Activated CD4-positive, alpha-beta T cell treated with anti-CD3 and anti-CD28 coated beads, Interleukin-2, amount 50 U/mL, for 24 hours (primary cell): ENCODE measurements at places on chromosomes 3 and 15.

- no peak for DNase-seq
Measured at GRCh38 chr15:73571346-73571745, 61.8 kb downstream of the NPTN start.

DNA sequence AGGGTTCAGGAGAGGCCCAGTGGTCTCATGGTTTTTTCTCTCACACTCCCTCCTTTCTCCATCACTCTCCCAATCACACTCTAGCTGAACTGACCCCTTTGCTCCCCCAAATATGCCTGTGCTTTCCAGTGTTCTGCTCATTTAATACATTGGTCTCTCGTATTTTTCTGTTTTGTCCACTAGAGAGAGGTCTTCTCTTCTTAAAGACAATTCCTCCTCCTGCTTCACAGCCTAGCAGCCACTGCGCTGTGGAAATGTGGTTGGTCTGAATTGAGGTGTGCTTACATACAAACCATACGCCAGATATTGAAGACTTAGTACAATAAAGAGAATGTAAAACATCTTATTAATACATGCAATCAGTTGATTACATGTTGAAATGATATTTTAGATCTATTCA lies 60.6 kb upstream of the XCR1 start:
- DNase-seq: no peak

- no peak for DNase-seq
Measured at GRCh38 chr3:98188545-98188944, 22.0 kb downstream of the OR5H15 start.

- no peak for DNase-seq
Measured at GRCh38 chr15:51382787-51383186, 41.3 kb downstream of the GLDN start.

- DNase-seq: no peak
Measured at GRCh38 chr15:58454950-58455401, 23.2 kb downstream of the LIPC start.

- DNase-seq: no peak
Measured at GRCh38 chr3:160554980-160555379, 10.4 kb downstream of the KPNA4 start.

DNA sequence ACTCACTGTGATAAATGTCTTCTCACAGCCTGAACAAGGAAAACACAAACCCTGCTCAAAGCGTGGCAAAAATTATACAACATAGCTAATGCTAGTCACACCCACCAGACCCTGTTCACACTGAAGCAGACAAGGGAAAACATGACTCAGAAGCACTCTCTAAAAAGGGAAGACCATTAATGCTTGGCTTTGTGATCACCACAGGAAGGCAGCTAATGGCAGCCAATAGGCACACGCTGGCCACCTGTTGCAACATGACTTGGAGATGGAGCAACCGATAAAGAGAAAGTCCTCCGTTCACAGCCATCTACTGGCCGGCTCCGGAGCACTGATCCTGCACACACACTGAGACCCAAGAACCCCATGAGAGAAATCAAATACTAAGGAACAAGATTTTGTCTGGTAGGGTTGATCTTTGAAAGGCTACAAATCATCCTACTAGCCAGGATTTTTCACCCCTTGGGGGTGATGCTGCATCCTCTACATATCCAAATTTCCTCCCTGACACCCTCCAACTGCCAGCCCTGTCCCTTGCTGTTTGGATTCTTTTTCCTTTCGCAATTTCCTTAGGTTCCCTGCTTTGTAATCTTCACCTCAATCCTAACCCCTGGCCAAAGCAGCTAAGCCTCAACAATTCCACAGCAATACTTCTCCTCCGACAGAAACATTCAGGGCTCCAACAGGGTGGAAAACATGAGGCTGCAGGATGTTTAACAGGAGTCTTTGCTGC lies 3.2 kb downstream of the ZXDC start:
- no peak for DNase-seq

DNA sequence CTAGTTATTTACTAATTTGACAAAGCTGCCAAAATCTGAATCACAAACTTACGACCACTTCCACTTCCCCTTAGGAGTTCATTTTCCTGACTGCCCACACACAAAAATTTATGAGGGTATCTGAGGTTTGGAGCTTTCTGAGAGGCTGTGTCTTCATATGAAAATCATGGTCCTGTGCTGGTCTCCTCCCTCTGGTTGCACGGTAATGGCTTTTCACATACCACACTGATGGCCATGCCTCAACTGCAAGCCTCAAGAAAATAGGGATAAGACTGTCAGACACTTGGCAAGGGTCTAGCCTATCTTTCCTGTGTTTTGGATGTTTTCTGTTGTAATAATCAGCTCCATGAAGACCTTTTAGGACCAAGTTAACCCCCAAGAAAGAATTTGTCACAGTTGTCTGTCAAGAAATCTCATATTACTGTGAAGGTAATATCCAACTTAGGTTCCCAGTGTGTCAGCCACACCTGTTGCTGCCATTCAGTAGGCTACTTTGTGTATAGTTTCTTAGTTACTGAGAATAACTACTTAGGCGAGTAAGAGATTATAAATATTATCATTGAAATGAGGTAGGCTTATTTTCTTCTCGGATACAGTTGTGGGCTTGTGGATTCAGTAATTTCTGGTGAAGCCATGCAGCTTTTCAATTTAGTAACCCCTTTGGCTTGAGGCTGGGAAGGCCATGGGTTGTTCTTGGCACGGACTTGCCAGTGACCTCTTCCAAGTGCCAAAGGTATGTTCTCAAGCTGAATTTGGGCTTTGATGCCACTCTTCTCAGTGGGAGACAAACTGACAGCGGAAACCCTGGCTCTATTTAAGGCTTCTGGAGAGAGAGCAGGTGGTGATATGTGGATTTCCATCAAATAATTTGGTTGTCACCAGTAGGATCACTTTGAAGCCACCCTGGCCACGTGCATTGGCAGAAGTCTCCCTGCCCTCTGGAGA lies 101.1 kb downstream of the RYR3 start:
- no peak for DNase-seq

DNA sequence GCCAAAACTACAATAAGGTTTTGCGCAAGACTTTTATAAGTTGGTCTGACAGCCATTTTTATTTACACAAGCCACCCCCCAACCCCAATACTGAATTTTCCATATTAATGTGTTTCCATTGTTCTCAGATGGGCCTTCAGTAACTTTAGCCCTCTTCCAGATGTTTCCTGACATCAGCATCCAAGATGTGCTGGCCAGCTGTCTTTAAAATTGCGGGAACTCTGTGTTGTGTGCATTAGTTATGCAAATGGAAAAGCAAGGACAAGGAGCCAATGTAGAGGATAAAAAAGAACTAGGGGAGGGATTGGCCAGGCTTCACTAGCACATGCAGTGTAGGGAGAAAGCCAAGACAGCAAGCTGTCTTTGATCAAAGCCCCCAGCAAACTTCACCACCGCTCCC lies 45.4 kb downstream of the COMMD2 start:
- DNase-seq: no peak

DNA sequence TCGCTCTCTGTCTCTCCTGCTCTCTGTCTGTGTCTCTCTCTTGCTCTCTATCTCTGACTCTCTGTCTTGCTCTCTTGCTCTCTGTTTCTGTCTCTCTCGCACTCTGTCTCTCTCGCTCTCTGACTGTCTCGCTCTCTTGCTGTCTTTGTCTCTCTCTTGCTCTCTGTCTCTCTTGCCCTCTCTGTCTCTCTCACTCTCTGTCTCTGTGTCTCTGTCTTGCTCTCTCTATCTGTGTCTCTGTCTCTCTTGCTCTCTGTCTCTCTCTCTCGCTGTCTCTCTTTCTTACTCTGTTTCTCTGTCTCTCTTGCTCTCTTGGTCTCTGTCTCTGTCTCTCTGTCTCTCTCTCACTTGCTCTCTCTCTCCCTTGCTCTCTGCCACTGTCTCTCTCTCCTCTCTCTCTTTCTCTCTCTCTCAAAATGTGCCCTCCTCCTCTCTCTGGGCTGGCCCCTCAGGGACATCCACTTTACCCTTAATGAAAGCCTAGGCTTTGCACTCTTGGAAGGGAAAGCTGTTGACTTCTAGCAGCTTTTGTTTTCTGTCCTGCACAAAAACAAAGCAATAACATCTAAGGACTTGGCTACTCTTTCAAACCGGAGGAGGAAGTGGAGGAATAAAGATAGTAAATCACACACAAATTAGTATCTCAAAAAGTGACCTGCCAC lies 73.9 kb upstream of the NR2E3 start:
- DNase-seq: no peak

GRCh38 chr3:160758929-160759577 lies 3.0 kb downstream of the PPM1L start:
- DNase-seq: no peak

DNA sequence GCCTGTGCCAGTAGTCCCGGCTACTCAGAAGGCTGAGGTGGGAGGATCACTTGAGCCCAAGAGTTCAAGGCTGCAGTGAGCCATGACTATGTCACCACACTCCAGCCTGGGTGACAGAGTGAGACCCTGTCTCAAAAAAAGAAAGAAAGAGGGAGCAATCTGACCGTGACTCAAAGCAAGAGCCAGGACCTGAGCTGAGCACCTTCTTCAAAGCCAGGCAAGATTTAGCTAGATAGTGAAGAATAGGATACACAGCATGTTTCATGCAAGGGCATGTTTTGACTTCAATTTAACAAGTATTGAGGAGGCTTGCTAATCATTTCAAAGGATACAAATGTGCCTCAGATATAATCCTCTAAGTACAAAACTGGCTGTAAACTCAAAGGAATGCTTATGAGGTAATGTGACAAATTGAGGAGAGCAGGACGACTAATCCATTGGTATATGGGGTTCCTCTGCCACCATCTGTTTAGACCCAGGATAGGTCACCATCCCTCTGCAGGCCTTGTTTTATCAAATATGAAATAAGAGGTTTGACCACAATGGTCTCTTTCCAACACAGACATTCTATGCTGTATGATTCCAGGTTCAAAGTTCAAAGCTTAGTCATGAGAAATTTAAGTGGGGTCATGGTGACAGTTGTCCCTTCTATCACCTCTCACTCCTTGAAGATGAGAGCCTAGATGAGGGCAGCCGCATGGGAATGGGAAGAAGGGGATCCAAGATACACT lies 33.2 kb downstream of the RAB27A start:
- DNase-seq: no peak

DNA sequence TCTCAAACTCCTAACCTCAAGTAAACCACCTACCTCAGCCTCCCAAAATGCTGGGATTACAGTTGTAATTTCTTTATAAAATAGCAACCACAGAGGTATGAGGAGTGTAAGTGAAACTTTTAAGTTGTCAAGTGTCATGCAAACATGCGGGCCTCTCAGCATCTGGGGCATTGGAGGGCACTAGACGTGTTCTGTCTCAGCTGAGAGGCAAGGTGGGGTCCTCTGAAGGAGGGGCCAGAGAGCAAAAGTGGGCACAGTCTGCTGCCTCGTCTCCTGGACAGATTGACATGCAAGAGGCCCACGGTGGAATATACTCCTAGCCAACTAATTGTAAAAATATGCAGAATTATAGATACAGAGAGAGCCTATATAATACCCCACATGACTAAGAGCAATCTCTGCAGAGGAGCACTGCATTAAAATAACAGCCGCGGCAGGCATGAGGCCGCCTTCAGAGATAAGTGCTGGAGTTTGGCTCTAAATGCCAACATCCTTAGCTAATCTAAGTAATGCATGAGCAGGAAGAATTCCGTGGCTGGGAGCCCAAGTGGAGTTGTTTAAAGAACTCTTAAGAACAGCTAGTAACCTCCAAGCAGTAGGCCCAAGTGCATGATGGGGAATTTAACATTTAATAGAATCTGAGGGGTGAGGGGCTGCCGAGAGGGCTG lies 87.8 kb upstream of the RNU6-1 start:
- DNase-seq: no peak

DNA sequence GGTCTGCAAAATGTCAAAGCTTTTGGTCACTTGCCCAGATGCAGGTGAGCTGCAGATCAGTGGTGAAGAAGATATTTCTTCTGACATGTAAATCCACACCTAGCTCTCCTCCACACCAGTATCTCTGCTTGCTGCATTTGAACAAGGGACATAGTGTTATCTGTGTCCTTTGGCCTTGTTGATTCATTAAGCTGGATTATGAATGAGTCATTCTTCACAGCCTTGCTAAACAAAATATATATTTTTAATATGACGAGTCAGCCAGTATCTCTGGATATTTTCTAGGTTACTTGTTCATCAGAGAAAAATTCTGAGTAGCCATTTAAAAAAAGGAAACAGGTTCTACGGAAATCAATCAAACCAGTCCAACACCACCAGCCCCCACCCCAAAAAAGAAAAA lies 190.6 kb upstream of the ADAMTS9 start:
- DNase-seq: no peak

DNA sequence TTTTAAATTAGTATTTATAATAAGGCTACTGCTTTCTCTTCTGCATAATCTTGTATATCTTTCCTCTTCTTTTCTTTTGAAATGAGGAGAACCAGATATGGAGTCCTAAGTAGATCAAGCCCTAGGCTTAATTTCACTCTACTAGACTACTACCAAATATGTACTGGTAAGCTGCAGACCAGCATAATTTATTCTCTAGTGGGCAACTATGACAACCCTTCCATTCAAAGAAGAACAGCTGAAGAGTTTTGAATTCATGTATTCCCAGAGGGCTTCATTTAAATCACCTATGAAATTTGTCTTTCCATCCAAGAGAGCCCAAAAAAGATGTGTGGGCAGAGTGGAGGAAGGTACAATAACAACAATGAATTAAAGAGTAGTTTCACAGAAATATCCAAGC lies 10.0 kb downstream of the RAD18 start:
- DNase-seq: no peak

DNA sequence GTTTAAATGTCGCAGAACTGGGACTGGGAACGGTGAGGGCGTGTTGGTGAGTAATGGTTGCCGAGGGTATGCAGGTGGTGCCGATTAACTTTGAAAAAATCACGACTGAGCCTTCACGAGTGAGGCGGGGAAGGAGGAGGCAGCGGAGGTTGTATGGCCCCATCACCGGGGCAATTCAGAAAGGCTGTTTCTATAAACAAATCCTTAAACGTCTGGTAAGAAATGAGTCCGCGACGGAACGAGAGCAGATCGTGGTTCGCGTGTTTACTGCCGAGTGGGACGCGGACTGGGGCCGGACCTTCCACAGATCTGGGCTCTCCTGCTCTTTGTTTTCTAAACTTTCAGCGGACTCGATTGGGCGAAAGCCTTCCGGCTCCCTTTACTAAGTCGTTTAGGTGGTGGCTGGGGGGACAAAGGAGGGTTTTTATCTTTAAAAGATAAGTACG lies 2.7 kb downstream of the IGF1R start:
- no peak for DNase-seq

GRCh38 chr3:42853739-42854302 lies 21.9 kb downstream of the CYP8B1 start:
- DNase-seq: no peak

DNA sequence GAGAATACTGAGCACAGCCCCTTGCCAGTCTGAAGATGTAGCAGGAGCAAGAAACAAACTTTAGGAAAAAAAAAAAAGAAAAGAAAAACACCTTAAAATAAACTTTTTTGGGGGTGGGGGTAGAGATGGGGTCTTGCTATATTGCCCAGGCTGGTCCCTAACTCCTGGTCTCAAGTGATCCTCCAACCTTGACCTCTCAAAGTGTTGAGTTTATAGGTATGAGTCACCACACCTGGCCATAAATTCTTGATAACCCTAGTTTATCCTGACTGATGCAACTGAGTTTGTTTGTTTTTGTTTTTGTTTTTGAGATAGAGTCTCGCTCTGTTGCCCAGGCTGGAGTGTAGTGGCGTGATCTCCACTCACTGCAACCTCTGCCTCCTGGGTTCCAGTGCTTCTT lies 28.4 kb downstream of the GXYLT2 start:
- no peak for DNase-seq
